ENCODE measurements at places on chromosomes 6 and 20. TPM values are rescaled to one million over a fixed set of nuclear protein-coding genes. Genes with fewer than 3 reads are reported as not detected.

PTCRA gene
- total RNA-seq: under 0.01 TPM

PHACTR3 gene
- total RNA-seq: under 0.01 TPM

RHAG gene
- 3.5 TPM for total RNA-seq

OR2H2 gene
- total RNA-seq: under 0.01 TPM

DHX16 gene
- total RNA-seq: 42.3 TPM

COQ3 gene
- total RNA-seq: 1.3 TPM

MYB gene
- total RNA-seq: 250 TPM

CRIP3 gene
- 0.27 TPM for total RNA-seq

SLC17A2 gene
- not detected for total RNA-seq

PI16 gene
- total RNA-seq: not detected

COL11A2 gene
- total RNA-seq: 0.27 TPM

COX4I2 gene
- not detected for total RNA-seq

TPBG gene
- total RNA-seq: 4.6 TPM

ANKRD6 gene
- 15.3 TPM for total RNA-seq

DNA sequence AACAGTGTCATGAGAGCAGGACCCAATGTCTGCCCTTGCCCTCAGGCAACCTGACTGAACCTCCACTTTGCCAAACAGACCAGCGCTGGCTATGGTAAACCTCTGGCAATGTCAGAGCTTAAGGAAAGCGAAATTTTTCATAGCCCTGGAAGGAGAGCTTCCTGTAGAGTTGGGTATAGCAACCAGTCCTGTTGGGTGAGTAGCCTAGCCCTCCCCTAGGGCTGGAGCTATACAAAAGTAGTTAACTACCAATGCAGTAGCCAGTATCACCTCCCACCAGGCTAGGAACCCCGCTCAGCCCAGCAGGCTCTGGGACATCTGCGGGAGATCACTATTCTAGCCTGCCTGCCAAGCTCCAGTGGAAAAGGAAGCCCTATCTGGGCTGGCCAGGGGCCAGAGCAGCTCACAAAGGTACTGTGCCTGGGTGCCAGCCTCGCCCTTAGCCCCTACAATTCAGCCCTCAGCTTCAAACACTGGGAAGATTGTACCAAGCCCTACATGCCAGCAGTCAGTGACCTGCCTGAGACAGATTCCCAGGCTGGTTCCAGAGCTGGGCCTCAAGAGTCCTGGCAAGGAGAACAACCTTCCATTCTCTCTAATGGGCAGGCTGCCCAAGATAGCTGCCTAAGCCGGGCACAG lies 7.9 kb downstream of the WFDC3 start:
- no peak for DNase-seq

DNA sequence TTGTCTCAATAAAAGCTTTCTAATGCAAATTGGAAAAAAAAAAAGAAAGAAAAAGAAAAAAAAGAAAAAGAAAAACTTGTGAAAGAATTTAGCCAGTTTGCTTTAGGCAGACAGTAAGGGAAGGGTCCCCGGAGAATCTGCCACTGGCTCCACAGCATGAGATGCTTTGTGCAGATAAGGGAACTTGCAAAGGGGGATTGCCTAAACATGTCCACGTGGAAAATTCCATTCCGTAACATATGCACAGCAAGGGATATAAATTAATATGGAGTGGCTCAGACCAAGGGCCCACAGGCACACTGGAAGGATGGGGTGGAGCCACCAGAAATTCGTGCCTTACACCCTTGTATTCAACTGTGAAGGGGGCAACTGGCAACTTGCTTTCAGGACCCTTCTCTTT lies 45.4 kb downstream of the MKKS start:
- no peak for DNase-seq

GRCh38 chr6:42396720-42397119 lies 55.0 kb downstream of the TRERF1 start:
- DNase-seq: no peak

- peak; percentile 79 for DNase-seq
Measured at GRCh38 chr6:135438907-135439535, 58.5 kb downstream of the AHI1 start.

DNA sequence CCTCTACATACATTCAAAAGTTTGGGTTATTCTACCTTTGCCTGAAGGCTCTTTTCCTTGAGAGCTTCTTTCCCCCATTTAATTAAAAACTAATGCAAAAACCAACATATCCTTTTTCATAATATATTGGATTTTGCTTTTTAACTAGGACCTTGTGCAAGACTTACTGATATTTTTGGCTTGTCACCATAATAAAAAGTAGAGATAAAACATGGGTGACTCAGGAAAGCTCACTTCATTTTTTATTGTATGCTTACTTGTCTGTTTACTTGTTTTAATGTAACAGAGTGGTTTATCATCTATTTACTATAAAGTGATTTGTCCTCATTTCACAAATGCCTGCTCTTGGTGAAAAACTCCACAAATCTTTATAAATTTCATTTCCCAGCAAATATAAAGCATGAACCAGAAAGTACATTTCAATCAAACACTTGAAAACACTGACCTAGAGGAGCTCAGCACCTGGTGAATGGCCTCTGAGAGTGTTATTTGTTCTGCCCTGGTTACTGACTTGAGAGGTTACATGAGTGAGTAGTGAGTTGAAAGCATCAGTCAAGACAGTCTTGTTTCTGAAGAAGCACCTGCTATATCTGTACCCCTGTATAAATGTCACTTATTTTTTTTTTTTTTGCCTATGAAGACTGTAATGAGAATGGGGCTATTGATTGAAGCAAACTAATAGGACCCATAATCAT lies 20.8 kb downstream of the ADGRG6 start:
- DNase-seq: no peak

GRCh38 chr20:62352402-62353288 lies 14.5 kb downstream of the LAMA5 start:
- no peak for DNase-seq

DNA sequence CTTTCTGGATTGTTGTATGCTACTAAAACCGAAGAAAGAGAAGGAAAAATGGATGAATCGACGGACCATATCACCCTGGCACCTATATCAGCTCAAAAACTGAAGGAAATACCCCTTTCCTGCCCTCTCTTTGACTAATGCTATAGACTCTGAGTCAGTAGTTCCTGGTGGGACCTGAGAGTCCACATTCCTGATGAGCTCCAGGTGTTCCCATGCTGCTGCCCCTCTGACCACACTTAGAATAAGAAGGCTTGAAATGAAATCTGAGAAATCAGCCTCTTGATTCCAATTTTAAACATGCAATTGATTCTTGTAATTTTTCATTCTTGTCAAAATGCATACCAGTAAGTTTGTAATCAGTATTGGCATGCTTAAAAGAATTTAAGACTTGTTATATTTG lies 75.2 kb downstream of the PRL start:
- no peak for DNase-seq

DNA sequence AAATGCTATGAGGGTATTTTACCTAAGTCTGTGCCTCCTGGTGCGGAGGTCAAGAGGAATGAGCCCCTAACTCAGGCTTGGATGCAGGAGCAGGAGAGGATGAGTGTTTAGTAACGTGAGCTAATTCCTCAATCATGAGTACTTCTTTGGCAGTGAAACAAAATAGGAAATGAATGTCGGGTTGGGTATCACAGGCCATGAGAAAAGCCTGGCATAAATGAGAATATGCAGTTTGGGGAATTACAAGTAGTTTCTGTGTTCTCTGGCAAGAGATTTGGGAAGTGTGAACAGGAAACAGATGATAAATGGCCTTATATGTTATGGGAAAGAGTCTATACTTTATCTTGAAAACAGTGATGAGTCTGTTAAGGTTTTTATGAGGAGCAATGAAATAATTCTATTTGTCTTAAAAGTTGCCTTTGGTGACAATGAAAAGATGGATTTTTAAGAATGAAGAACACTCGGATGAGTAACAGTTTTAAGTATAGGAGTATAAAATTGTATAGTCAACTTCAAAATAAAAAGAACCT lies 59.0 kb upstream of the RNF146 start:
- DNase-seq: no peak

- DNase-seq: peak; percentile 6
Measured at GRCh38 chr20:17761604-17762003, 61.8 kb downstream of the BANF2 start.

DNA sequence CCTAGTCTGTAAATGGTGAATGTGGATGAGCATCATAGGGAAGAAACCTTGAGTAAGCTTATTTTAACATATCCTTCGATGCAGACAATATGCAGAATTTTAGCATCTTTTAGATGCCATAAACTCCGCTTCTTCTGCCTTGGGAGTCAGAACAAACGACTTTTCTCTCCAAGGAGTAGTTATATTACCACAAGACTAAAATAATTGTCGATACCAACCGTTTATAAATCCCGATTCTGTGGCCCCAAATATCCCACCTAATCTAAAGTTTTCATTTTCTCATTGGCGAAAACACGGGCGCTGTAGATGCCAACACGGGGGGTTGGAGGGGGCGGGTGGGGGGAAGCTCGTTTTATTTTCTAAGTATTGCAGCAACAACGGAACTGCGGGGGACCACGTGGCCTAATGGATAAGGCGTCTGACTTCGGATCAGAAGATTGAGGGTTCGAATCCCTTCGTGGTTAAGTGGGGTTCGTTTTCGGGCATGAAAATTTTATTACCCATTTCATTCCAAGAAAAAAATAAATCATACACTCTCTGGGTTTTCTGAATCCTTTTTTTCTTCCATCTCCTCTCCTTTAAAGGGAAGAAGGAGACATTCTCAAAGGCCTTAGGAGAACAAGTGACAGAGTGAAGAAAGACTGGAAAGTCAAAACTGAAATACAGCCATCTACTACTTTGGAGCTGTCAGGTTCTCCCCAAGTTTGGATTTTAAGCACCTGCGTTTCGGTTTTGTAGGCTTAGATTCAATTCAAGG lies 65.5 kb upstream of the BTN3A2 start:
- DNase-seq: no peak

- no peak for DNase-seq
Measured at GRCh38 chr6:130367767-130368166, 1.9 kb downstream of the TMEM200A start.

Data from hematopoietic multipotent progenitor cell (in vitro differentiated cells).